Endodermal cell (in vitro differentiated cells): ENCODE measurements at places on chromosomes 2 and 18.

DNA sequence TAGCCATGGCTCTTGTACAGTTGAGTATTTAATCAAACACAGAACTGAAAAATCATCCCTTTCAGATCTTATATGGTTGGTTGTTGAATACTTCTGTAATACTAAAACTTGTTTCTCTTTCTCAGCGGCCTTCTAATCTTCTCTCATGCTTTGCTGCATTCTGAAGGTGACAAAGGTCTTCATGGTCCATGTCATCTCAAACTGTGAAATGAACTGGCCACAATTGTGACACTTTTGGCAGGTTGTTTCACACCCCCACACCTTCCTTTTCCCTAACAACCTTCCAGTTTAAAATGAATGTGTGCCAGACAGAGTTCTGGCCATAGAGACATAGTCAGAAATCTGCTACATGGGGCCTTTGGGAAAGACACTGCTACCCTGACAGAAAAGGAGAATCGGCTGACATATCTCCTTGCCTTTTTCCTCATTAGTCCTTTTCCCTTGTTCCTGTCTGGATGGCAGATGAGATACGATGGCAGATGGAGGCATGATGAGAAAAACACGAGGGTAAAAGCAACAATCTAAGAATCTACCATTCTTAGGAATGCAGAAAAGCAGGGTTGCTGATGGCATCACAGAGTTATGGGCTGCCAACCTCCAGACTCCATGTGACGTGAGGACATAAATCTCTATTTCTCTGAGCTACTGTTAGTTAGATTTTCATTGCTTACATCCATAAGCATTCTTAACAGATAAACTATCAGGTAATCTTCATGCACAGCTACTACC, 106.5 kb downstream of the PIGN start:
- H3K27me3 ChIP-seq: no peaks in the 10 kb centered on the region
- H3K27ac ChIP-seq: no peak overlapping the region
- no peak overlapping the region for H3K4me3 ChIP-seq
- no peaks in the 10 kb centered on the region for H3K4me1 ChIP-seq
- no peaks in the 10 kb centered on the region for H3K36me3 ChIP-seq
- no peak for DNase-seq

- no peaks in the 10 kb centered on the region for H3K36me3 ChIP-seq
- no peak overlapping the region for H3K27ac ChIP-seq
- no peaks in the 10 kb centered on the region for H3K4me1 ChIP-seq
- DNase-seq: no peak
- no peaks in the 10 kb centered on the region for H3K27me3 ChIP-seq
Observed at GRCh38 chr2:40202798-40203400, 249.0 kb downstream of the SLC8A1 start.

DNA sequence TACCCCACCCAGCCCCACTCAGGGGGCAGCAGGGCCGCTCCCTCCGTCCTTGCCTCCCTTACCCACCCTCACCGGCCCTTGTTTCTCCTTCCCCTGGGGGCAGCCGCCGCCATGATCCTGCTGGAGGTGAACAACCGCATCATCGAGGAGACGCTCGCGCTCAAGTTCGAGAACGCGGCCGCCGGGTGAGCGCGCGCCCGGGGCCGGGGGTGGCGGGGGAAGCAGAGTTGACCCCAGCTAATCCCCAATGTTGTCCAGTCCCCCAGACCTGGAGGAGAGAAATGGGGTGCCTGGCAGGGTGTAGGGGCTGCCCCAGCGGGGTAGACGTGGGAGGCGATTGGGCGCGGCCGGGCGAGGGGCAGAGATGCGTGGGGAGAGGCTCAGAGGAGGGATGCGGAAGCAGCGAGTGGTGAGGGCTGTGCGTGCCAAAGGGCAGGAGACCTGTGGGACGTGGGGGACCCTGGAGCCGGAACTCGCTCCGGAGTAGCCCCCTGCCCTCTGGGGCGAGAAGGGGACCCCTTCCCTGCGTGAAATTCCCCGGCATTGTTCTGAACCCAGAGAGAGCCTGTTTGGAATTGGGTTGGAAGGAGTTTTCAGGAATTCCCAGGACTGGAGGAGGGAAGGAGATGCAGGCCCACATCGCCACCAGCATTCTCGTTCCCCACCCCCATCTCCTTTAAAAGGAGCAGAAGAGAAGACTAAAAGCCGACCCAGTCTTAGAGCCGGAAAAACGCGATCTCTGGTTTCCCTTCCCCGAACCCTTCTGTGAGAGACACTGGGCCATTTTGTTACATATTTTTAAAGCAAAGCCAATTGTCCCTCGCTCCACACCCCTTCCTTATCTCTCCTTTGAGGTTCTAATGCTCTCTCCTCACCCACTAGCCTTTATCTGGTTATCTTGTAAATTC, 625 bp downstream of the ARPC2 start:
- H3K27me3 ChIP-seq: no peaks in the 10 kb centered on the region
- peaks cover 4% of the 10 kb centered on the region for H3K4me1 ChIP-seq
- DNase-seq: peak; percentile 73
- peak overlapping the region; percentile 49 for H3K27ac ChIP-seq
- peaks cover 36% of the 10 kb centered on the region for H3K36me3 ChIP-seq

- H3K4me1 ChIP-seq: no peaks in the 10 kb centered on the region
- H3K36me3 ChIP-seq: no peaks in the 10 kb centered on the region
- no peak overlapping the region for H3K4me3 ChIP-seq
- no peak overlapping the region for H3K27ac ChIP-seq
Observed at GRCh38 chr18:8504880-8505435, 104.3 kb upstream of the RAB12 start.

DNA sequence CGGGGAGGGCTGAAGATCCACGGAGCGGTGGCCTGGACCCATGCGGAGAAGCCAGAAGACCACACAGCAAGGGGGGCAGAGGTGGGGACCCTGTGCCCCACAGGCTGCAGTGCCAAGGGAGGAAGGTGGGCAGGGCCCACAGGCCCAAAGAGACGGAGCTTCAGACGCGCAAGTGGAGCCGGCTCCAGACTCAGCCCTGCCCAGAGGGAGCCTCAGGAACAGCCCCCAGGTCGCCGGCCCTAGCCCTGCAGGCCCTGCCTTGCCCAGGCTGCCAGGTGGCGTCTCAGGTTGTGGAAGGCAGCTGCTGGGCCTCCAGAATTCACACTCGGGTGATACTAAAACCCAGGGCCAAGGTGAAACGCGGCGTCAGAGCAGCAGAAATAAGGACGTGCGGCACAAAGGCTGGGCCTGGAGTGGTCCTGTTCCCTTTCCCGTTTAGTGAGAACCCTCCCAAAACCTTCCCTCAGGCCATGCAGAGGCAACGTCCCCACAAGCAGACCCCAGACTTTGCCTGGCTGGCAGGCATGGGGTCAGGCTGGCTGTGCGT, 36.8 kb downstream of the SLC66A2 start:
- no peak overlapping the region for H3K4me3 ChIP-seq
- peaks cover 15% of the 10 kb centered on the region for H3K36me3 ChIP-seq
- H3K27me3 ChIP-seq: no peaks in the 10 kb centered on the region
- H3K4me1 ChIP-seq: no peaks in the 10 kb centered on the region
- no peak overlapping the region for H3K27ac ChIP-seq
- DNase-seq: peak; percentile 51

- no peaks in the 10 kb centered on the region for H3K27me3 ChIP-seq
- H3K4me1 ChIP-seq: no peaks in the 10 kb centered on the region
- no peak overlapping the region for H3K4me3 ChIP-seq
- no peak for DNase-seq
Observed at GRCh38 chr2:223589901-223590300, 12.3 kb downstream of the SCG2 start.

DNA sequence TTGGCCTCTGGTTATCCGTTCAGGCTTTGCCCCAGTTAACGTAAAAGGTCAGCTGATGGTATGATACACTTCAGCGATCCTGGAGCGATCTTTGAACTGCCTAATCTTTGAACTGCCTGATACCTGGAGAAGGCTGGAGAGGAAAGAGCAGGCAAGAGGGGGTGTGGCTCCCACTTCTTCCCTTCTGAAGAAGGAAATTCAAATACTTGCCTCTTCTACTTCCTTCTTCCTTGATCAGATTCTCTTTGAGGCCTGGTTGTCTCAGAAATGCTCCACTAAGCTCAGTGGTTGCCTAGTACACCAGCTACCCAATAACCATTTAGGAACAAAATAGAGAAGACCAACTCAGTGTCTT, 619 bp downstream of the GALM start:
- H3K36me3 ChIP-seq: no peaks in the 10 kb centered on the region
- H3K27me3 ChIP-seq: no peaks in the 10 kb centered on the region
- peak overlapping the region; percentile 94 for H3K4me3 ChIP-seq
- no peak overlapping the region for H3K27ac ChIP-seq
- no peak for DNase-seq

GRCh38 chr2:177147834-177148445, 64.7 kb upstream of the HNRNPA3 start:
- H3K27ac ChIP-seq: no peak overlapping the region
- no peak for DNase-seq
- H3K4me3 ChIP-seq: peak overlapping the region; percentile 84
- peaks cover 28% of the 10 kb centered on the region for H3K27me3 ChIP-seq

DNA sequence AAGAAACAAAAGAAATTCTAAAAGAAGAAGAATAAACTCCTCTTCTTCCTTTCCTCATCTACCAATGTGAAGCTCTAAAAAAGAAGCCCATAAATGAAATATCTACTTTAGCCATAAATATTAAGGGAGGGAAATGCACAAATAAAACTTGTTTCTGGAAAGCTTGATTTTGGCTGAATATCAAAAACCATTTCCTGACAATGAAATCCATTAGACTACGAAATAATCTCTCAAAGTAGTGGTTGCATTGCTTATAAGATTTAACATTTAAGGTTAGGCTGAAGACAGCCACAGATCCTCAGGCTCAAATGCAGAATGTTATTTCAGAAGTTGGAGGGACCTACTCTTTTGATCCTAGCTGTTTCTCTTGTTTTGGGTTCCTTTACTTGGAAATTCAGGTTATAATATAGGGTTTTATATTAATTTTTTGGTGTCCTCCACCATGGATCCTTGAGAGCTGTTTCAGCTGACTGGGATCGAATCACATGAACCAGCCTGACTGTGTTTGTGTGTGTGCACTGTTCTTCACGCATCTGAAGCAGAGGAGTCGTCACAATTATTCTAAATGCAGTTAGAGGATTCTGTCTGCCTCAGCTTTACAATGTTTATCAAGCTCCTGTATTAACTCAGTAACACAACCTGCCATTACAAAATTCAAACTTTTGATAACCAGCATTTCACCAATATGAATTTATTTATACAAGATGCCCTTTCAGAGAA, 474.8 kb downstream of the ARHGAP15 start:
- H3K4me1 ChIP-seq: peaks cover 12% of the 10 kb centered on the region
- no peaks in the 10 kb centered on the region for H3K36me3 ChIP-seq

- H3K27ac ChIP-seq: no peak overlapping the region
- no peak overlapping the region for H3K4me3 ChIP-seq
- no peaks in the 10 kb centered on the region for H3K4me1 ChIP-seq
- no peaks in the 10 kb centered on the region for H3K36me3 ChIP-seq
- no peak for DNase-seq
Observed at GRCh38 chr2:188349019-188349418, 57.3 kb downstream of the GULP1 start.

DNA sequence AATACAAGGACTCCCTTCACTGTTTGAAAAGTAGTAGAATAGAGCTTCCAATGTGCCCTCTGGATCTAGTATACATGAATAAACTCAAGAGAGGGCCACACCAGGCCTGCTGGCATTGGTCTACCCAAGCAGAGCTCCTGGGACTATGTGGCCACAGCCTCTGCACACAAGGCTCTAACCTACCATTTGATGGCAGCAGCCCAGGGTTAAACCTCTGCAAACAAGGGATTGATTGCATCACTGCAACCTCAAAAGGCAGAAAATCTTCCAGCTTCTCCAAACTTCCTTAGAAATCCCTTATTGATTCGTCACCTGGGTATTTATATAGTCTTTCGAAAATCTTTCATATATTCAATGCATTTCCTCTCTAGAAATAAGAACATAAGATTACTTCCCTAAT, 147.6 kb upstream of the SETBP1 start:
- no peaks in the 10 kb centered on the region for H3K27me3 ChIP-seq
- no peak overlapping the region for H3K27ac ChIP-seq
- H3K4me3 ChIP-seq: no peak overlapping the region
- H3K4me1 ChIP-seq: no peaks in the 10 kb centered on the region

GRCh38 chr2:188238386-188238785, 53.3 kb upstream of the GULP1 start:
- H3K27me3 ChIP-seq: no peaks in the 10 kb centered on the region
- no peaks in the 10 kb centered on the region for H3K36me3 ChIP-seq
- no peak overlapping the region for H3K27ac ChIP-seq
- no peak overlapping the region for H3K4me3 ChIP-seq

DNA sequence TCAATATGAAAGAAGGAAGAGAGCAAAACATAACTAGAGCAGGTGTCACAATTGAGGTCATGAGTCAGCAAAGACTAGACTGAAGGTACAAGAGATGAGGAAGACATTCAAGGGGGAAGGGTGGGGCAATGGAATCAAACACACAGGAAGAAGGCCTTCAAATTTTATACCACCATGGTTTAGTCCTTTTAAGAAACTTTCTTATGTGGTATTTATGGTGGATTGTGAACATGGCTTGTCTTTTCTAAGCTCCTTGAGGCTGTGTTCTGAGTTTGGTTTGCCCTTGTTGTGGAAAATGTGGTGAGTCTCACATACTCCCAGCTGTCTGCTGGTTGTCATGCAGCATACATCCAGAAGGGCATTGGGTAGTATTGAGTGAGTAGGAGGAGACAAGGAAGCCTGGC, 62.1 kb downstream of the NABP1 start:
- H3K4me1 ChIP-seq: no peaks in the 10 kb centered on the region
- H3K27ac ChIP-seq: no peak overlapping the region
- H3K27me3 ChIP-seq: no peaks in the 10 kb centered on the region
- H3K36me3 ChIP-seq: no peaks in the 10 kb centered on the region

DNA sequence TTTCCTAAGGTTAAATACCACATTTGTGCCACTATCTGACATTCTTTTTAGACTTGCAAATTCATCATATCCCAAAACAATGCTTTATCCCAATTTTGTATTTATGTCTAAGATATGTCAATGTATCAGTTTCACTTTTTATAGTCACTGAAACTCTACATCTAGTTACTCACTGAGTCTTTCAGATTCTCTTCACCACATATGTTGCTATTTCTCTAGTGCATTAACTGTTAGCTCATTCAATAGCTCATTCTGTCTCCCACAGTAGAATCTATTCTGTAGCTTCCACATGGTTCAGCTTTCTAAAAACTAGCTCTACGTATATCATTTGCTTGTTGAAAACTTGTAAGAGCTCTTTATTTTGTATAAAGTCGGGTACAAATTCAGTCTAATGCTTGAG, 1420.6 kb upstream of the NXPH2 start:
- no peaks in the 10 kb centered on the region for H3K4me1 ChIP-seq
- DNase-seq: no peak
- no peak overlapping the region for H3K4me3 ChIP-seq
- no peak overlapping the region for H3K27ac ChIP-seq
- no peaks in the 10 kb centered on the region for H3K36me3 ChIP-seq

DNA sequence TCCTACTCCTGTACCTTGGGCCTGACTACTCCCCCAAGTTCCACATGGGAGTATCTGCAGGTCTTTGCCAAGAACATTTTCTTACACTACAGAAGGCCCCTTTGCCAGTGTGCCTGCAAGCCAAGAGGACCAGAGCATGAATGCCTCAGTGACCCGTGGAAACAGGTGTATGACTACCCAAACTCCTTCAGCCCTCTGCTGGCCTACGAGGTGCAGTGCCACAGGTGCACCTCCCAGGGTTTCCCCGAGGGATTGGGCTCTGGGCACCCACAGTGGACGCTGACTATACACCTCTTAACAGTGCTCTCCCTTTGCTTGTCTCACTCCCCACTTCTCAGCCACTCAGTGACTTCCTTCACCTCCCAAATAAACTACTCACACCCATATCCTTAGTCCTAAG, 91.4 kb downstream of the COL6A3 start:
- H3K4me1 ChIP-seq: no peaks in the 10 kb centered on the region
- DNase-seq: peak; percentile 78
- H3K4me3 ChIP-seq: no peak overlapping the region
- H3K27ac ChIP-seq: no peak overlapping the region
